ENCODE measurements at places on chromosomes 2 and 18.

GRCh38 chr2:128536925-128537620, 218.4 kb upstream of the HS6ST1 start:
- peak; percentile 38 for DNase-seq

GRCh38 chr2:128154225-128154624, 63.2 kb downstream of the UGGT1 start:
- no peak for DNase-seq

DNA sequence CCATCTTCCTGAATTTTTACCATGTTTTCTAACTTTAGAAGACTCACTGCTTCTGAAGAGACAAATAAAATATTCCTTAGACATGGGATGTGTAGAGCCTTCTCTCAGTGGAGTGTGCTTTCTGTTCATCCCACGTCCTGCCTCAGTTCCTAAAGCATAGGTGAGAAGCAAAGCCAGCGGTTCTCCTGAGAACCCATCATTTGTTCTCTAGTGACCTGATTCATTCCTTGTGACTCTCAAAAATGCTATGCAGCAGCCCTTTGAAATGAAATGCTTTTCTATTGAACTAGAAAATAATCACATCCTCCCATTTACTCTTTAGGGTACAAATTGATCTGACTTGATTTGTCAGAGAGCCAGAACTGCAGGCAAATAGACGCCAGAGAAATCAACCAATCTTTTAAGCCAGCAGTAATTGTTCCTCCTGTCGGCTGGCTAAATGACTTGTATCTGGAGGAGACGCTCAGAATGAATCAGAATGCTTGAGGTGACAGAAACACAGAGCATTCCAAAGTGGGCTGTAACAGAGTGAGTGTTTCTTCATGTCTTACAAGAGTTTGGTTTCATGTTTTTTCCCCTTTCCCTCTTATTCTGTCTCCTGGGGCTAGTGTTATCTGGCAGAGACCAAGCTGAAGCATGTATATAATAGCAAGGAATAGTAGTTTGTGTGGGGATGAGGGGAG, 81.3 kb upstream of the TMEM178A start:
- DNase-seq, result no peak

GRCh38 chr2:63819765-63820717, 21.7 kb upstream of the UGP2 start:
- no peak for DNase-seq

- DNase-seq, result no peak
Measured at GRCh38 chr2:45418532-45418931, 192.5 kb downstream of the SRBD1 start.
